ENCODE measurements at places on chromosomes 11 and 22.

DNA sequence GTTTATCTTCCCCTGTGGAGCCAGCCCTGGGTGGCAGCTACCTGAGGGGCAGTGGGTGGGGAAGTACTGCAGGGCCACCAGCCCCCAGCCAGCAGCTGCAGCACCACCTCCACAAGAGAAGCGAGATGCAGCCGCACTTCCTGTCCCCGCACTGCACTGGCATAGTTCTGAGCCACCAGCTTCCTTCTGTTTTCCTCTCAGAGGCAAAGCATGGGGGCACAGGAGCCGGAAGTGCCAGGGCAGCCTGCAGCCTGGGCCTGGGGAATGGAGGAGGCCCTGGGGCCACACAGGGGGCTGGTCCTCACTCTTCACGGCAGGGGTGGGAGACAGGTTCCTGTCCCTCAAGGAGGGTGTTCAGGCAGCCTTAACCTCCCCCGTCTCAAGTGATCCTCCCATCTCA, 11.9 kb upstream of the SH3BP1 start:
- DNase-seq = no peak

DNA sequence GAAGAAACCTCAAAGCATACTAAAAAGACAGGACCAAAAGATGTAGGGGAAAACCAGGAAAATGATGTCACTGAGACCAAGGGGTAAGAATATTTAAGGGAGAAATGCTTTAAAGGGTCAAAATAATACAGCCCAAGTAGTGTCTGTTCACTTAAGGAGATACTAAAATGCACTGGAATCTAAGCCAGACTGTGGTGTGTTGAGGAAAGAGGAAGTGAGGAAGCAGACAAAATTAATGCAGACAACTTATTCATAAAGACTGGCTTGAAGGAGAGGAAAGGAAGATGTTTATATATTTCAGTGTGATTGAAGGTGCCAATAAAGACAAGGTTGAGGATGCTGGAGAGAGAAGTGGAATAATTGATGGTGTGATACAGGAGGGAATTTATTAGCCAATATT, 15.7 kb downstream of the ZNF215 start:
- DNase-seq = no peak

GRCh38 chr22:21865041-21865440, 2.4 kb downstream of the MAPK1 start:
- DNase-seq = peak; percentile 59

- no peak for DNase-seq
Measured at GRCh38 chr22:33891992-33892391, 28.3 kb downstream of the LARGE1 start.

GRCh38 chr11:116217006-116217405, 555.8 kb downstream of the BUD13 start:
- DNase-seq = no peak

- no peak for DNase-seq
Measured at GRCh38 chr11:73753938-73754337, 6.9 kb downstream of the RAB6A start.

GRCh38 chr22:20021196-20022181, 579 bp downstream of the TANGO2 start:
- peak; percentile 61 for DNase-seq

GRCh38 chr11:14114269-14114668, 151.7 kb downstream of the SPON1 start:
- DNase-seq = peak; percentile 13

- DNase-seq = no peak
Measured at GRCh38 chr22:22999523-22999922, 70.8 kb upstream of the GNAZ start.
